GM12865 (cell line): ENCODE measurements at places on chromosomes 1 and 21.

- no peak for DNase-seq
Observed at GRCh38 chr1:118949315-118949714, 38.8 kb downstream of the TBX15 start.

- no peak for DNase-seq
Observed at GRCh38 chr1:45767035-45767434, 16.6 kb upstream of the IPP start.

GRCh38 chr1:8835941-8836643 lies 18.7 kb upstream of the RERE start:
- no peak for DNase-seq

- DNase-seq = no peak
Observed at GRCh38 chr1:94310570-94311270, 73.3 kb upstream of the ARHGAP29 start.

- DNase-seq = peak; percentile 41
Observed at GRCh38 chr1:25797939-25798338, 2.1 kb upstream of the SELENON start.
